Frontal cortex (tissue), 4 donors: ENCODE measurements at places on chromosomes 2 and 18. TPM values are rescaled to one million over a fixed set of nuclear protein-coding genes. Genes with fewer than 3 reads are reported as not detected.

DNA sequence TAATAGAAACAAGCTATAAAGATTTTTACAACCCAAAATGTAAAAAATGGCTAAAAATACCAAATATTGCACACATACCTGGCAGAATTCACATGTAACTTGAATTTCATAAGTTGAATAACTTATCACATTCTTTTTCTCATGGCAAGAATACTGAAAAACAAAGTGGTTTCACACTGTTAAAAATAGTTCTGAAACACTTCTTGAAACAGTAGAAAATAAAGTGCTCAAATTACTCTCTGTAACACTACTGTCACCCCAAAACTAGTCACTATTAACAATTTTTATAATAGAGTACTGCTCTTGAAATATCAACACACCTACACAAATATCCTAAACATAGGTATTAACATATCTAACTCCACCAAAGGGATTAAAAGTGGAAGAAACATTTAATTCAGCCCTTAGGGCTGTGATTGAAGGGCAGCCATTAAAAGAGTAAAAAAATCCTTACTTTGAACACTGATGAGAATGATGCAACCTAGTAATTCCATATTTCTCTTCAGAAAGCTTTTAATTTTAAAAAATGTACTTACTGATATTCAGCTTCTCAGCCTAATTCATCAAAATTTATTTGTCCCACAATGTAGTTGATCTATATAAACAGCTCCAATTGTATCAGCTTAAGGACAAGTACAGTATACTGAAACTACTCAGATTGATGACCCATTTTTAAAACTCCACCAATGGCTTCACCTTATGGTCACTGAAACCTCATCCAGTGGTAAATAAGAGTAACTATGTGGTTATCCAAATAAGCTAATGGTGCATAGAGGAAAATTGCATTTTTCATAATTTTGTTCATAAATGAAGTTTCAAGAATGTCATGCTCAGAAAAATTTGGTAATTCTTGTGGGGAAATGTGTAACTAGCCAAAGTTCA, 31.4 kb downstream of the ATF2 start:
- no peak for DNase-seq

DNA sequence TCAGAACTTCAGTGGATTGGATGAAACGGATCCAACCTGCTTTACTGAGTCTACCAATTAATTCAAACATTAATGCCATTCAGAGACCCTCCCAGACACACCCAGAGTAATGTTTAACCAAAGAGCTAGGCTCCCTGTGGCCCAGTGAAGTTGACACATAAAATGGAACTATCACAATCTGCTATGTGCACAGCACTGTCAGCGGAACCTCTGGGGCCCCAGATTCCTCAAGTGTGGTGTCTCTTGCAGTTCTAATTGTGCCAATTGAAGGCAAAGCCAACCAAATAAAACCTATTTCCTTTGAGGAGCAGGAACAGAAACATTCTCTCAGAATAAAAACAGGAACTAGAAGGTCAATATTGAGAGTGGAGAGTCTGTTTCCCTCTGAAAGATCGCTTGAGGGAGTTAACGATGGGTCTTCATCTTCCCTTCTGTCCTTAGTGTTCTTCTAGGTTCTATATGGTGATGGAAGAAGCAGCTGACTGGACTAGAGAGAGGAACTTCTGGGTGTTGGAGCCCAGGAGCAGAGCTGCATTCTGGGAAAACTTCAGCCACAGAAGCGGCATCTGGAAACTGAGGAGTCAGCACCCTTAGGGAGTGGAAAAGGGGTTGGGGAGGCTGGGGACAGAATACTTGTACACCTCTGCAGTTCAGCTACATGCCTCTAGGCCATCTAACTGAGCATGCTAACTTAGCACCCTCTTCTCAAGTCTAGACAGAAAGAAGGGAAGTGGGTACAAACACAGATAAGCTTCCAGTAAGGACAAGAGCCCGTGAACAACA, 174.4 kb upstream of the FBXO11 start:
- no peak for DNase-seq

DNA sequence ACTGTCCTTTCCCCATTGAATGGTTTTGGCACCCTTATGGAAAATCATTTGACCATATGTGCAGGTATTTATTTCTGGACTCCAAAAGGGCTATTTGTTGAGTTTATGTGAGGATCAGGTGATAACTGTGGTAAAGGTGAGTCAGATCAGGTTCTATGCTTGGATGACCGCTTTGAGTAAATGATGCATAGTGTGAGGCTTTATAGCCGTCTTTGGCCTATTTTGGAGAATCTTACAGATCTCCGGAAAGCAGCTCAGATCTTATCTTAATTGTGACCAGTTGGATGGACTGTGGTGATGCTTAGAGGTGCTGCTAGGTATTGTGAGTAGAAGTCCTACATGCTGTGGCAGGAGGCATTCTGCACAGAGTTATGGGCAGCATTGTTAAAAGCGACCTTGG, 126.2 kb downstream of the METTL8 start:
- DNase-seq = no peak

DNA sequence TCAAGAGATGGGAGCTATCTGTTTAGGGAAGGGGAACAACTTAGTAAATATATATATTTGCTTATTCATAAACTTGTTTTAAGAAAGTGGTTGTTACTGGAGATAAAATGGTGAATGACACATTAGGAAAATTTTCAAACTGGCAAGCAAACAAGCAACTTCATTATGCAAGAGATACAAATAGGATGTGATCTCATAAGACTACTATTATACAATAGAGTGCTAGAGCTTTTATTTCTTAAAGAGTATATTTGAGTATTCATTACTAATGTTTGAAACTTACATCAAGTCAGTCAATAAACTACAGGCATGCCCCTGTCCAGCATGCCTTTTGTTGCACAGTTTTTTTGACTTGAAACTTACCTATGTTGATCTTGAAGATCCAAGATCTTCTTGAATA, 355.2 kb upstream of the KCNJ3 start:
- no peak for DNase-seq

DNA sequence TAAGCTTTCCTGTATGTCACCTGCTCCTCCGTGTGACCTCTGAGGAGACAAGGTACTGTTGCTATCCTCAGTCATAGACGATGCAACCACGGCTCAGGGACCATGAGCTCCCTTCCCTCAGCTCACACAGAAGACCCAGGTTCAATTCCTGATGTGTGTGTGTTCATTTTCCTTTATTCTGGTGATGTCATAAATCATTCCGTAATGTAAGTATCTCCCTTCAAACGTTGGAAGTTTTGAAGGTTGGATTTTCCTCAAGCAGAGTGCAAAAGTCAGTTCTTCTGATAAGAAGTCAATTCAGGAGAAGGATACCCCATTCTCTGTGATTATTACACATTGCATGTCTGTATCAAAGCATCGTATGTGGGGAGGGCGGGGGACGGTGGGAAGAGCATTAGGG, 118.9 kb upstream of the FAM136A start:
- no peak for DNase-seq

DNA sequence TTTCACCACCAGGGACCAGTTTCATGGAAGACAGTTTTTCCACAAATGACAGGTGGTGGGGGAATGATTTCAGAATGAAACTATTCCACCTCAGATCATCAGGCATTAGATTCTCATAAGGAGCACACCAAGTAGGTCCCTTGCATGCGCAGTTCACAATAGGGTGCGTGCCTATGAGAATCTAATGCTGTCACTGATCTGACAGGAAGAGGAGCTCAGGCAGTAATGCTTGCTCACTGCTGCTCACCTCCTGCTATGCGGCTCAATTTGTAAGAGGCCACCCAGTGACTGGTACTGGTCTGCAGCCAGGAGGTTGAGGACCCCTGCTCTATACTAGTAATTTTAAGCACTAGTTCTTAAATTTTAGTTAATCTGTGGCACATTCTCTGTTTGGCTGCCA, 107.8 kb downstream of the IKZF2 start:
- DNase-seq = no peak

- DNase-seq = peak; percentile 6
These were observed 19.6 kb downstream of the EHBP1 start for GRCh38 chr2:62724886-62725711.

GRCh38 chr2:241762933-241763369, 13.7 kb upstream of the GAL3ST2 start:
- DNase-seq = no peak

- DNase-seq = no peak
These were observed 21.3 kb downstream of the SCN1A start for GRCh38 chr2:166106431-166107015.

GRCh38 chr2:164831887-164832286, 9.7 kb downstream of the COBLL1 start:
- DNase-seq = no peak

DNA sequence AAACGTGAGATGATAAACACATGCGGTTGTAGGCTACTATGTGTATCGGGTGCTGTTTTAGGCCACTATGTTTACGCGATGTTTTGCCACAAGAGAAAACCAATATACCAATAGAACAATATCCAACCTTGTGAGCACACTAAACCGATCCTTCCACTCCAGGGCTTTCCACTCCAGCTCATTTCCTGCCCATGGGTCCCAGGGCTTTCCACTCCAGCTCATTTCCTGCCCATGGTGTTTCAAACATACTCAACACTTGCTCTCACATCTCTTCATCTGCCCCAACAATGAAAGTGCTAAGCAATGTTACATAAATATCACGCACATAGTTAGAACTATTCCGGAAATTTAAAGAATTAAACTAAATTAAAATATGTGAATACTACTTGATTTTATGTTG, 80.0 kb downstream of the EPB41L3 start:
- DNase-seq = no peak

DNA sequence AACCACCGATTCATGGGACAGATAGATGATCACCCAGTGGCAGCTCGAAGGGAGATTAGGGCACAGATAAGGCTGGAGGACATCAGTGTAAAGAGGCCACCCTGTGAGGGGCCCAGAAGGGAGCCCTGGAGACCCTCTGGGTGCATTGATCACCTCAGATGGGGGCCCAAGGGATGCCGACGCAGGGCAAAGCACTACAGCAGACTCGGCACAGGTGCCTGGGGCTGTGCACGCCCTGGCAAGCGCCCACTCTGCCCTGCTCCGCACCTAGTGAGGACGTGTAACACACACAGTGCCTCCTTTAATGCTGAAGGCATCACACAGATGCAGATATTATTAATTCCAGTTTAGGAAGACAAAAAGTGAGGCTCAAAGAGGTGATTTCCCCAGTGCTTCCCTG, 9.5 kb downstream of the GYPC start:
- no peak for DNase-seq

DNA sequence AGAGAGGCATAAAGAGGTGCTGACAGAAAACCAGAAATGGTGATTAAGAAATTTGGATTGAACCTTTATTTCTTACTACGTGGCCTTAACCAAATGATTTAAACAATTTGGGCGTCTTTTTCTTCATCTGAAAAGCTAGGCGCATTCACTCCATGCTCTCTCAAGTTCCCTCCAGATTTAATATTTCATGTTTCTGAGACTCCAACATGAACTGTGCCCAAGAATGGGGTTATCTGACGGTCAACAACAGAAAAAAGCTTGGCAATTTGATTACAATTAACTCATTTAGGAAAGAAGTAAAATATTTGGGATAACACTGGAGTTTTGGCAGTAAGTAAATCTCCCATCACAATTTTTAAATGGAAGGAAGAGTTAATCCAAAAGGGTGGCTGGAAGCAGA, 345.4 kb downstream of the ARHGAP15 start:
- no peak for DNase-seq

DNA sequence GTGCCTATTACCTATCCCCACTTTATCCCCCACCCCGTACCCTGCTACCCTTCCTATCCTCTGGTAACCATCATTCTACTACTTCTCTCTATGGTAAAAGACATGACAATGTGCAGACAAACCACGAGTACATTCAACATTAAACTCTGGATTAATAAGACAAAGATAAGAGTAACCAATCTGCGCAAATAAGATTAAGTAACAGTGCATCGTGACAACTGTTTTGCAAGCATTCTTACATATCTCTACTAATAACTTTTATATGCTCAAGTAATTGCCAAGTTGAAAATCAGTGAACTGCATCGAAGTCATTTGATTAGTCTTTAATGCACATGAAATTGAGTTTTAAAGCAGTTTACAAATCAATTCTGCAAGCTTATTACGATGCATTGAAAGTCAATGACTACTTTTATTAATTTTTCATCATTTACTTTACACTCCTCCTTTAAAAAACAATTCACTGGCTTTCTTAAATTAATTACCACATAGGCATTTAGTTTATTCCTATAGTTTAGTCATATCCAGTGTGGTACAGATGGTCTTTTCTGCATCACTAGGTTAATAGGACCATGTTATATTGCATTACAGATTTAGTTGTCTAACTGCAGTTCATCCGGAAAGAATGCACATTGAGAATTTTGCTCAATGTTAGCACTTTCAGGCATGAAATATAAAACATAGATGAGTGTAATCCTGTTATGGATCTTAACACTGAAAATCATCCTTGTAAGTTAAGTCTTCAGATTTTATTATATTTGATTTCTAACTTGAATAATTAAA, 178.1 kb downstream of the GCA start:
- DNase-seq = no peak

DNA sequence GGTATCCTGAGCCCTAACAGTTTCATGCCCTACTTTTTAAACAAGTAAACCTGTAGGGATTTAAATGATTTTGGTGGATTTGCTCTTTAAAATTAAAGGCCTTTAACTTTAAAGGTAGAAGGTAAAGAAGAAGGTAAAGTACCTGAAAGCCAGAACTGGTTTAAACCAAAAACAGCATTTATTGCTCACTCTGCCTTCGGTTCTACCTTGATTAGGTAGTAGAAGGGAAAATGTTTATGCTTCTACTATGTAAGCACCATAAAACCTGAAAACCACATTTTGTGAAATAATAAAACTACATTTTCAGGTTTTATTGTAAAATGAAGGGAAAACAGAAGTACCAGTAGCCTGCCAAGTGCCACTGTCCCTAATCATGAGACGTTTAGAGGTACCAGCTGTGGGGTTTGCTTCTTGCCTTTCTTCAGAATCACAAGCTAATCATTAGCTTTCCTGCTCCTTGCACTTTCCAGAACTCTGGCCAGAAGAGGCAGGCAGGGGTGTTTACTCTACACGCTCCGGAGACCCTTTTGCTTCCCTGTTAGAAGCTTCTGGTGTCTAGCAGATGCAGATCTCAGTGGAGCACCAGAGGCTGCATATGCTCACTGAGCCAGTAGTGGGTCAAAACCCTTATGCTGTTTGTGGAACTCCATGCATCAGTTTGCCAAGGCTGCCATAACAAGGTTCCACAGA, 33.3 kb downstream of the RPIA start:
- DNase-seq = no peak

- no peak for DNase-seq
These were observed 107.0 kb downstream of the RAPGEF4 start for GRCh38 chr2:172842511-172843265.

- DNase-seq = no peak
These were observed 106.8 kb downstream of the HRH4 start for GRCh38 chr18:24567199-24567598.

GRCh38 chr2:164896226-164896625, 54.6 kb upstream of the COBLL1 start:
- DNase-seq = no peak

DNA sequence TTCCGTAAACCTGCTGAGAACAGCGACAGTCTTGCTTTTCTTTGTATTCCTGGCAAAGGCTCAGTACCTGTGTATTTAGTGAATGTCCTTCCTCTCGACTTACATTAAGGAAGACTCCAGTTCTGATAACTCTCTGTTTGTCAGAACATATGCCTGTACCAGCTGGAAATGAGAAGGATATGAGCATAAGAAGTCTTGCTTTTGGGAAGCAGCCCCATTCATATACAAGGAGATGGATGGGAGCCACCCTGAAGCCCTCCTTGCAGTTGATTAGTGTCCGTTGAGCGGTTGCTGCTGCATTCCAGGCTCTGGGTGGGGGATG, 59.8 kb downstream of the SH3BP4 start:
- DNase-seq = no peak

Gene FER1L5
- total RNA-seq = 0.41 TPM

Gene CYS1
- 0.82 TPM for total RNA-seq

Gene NGEF
- 50.1 TPM for total RNA-seq

Gene SNTG2
- 4.5 TPM for total RNA-seq

Gene ATP8B1
- total RNA-seq = 5.7 TPM

Gene NBEAL1
- 45.2 TPM for total RNA-seq
